ENCODE measurements at places on chromosomes 6 and 20. TPM values are rescaled to one million over a fixed set of nuclear protein-coding genes. Genes with fewer than 3 reads are reported as not detected.

The TFEB gene
- total RNA-seq: 1.5 TPM

The TBX18 gene
- total RNA-seq: 8.2 TPM

The MAP7 gene
- total RNA-seq: 2.7 TPM

The ALDH8A1 gene
- total RNA-seq: 0.09 TPM

The MATN4 gene
- not detected for total RNA-seq

The PRL gene
- not detected for total RNA-seq

The KIAA1755 gene
- 3.3 TPM for total RNA-seq

The UST gene
- 15.1 TPM for total RNA-seq

The BFSP1 gene
- total RNA-seq: 2.3 TPM

The C20orf144 gene
- total RNA-seq: under 0.01 TPM

The HCRTR2 gene
- not detected for total RNA-seq

The RCAN2 gene
- total RNA-seq: 0.09 TPM

The PSORS1C2 gene
- total RNA-seq: not detected

The SOX18 gene
- under 0.01 TPM for total RNA-seq

The SRXN1 gene
- 85.9 TPM for total RNA-seq

The OPRL1 gene
- total RNA-seq: 2.2 TPM

The CST7 gene
- not detected for total RNA-seq

The CNBD2 gene
- total RNA-seq: 1.7 TPM

The SLC2A4RG gene
- total RNA-seq: 17.7 TPM

The PACSIN1 gene
- not detected for total RNA-seq

The CAGE1 gene
- under 0.01 TPM for total RNA-seq

The MYL9 gene
- total RNA-seq: 7.0 TPM

The CST4 gene
- total RNA-seq: not detected

The SPAG4 gene
- 4.7 TPM for total RNA-seq

The RAET1G gene
- 10.5 TPM for total RNA-seq

The GABRR1 gene
- not detected for total RNA-seq

The AURKA gene
- 8.2 TPM for total RNA-seq

The CEP85L gene
- total RNA-seq: 23.5 TPM

The TRPC4AP gene
- 47.3 TPM for total RNA-seq

The C6orf141 gene
- 0.17 TPM for total RNA-seq

The METTL24 gene
- total RNA-seq: 0.16 TPM

The SPATA25 gene
- total RNA-seq: 1.4 TPM

The CLDN20 gene
- not detected for total RNA-seq

The XKR7 gene
- not detected for total RNA-seq

The IPCEF1 gene
- 0.47 TPM for total RNA-seq

The ZSWIM3 gene
- 5.0 TPM for total RNA-seq

The BPI gene
- 0.32 TPM for total RNA-seq

The C6orf15 gene
- total RNA-seq: not detected

The SPATS1 gene
- not detected for total RNA-seq

The CD83 gene
- 1.9 TPM for total RNA-seq

The ZSCAN23 gene
- total RNA-seq: 6.1 TPM

The OOEP gene
- not detected for total RNA-seq

The NOTCH4 gene
- total RNA-seq: 0.77 TPM

The ACTL10 gene
- total RNA-seq: 1.9 TPM

The CD93 gene
- under 0.01 TPM for total RNA-seq

The NOL4L gene
- total RNA-seq: 4.1 TPM

The PRIM2 gene
- total RNA-seq: 16.1 TPM

The COL19A1 gene
- 0.16 TPM for total RNA-seq

The ULBP2 gene
- total RNA-seq: 1.9 TPM

The HLA-DQB1 gene
- total RNA-seq: not detected

The PPP1R11 gene
- 12.3 TPM for total RNA-seq

The SNPH gene
- total RNA-seq: 9.6 TPM

The COL12A1 gene
- total RNA-seq: 258 TPM

The PRICKLE4 gene
- not detected for total RNA-seq

The PPIL6 gene
- 1.4 TPM for total RNA-seq
